ENCODE measurements at places on chromosomes 4 and X.
A peak's percentile ranks its signal among the peaks of the same experiment; 100 is the strongest.

DNA sequence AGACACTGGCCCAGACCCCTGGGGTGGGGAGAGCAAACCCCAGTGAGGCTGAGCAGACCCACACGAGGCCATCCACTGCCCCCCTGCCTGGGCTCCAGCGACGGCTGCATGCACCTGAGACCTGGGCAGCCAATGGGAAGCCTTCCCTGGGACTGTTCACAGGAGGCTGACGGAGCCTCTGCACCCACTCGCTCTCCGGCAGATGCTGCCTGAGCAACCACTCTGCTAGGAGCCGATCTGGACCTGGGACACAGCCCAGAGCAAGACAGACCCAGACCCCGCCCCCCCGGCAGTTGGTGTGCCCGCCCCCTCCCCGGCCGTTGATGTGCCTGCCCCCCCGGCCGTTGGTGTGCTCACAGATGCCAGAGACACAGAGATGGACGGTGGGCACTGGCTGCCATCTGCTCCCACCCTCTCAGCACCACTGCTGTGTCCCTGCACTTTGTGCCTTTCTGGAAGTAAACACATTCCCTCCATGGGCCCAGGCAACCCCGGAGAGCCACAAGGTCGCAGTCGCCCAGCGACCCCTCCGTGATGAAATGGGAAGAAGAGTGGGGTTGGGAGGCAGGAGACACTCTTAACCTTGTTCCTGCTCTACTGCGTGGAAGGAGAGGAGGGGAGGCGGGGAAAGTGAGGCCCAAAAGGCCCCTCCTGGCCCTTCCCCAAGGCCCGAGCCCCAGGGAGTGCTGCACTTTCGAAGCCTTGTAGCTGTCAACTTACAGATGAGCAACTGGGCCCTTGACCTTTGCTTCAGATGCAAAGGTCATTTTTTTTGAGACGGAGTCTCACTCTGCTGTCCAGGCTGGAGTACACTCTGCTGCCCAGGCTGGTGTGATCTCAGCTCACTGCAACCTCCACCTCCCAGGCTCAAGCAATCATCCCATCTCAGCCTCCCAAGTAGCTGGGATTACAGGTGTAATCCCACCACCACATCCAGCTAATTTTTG, 62.0 kb downstream of the ZFYVE28 start:
- DNase-seq = no peak

DNA sequence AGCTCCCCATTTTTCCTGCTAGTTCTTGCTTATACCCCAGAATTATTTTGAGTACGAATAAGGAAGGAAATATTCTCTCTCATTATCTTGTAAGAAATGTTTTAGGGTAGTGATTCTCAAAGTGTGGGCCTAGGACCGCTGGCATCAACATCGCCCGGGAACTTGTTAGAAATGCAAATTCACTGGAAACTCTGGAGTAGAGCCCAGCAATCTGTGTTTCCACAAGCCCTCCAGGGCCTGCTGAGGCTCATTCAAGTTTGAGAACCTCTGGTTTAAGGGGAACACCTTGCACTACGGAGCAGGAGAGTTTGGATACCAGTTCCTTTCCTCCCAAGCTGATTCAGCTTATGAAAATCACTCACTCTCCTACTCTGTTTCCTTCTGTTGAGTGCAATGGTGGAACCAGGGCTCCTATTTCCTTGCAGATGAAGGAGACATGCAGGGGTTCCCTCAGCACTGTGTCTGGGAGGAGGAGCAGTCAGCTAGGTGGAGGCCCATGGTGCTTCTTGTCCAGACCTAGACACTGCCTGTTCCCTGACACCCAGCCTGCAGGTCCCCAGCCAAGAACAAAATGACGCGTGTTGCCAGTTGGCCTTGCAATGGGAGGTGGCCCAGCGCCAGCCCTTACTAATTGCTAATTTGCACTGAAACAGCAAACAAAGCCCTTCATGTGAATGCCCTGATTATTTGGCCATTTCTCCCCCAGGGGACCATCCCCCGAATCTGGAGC, 68.5 kb downstream of the CYTL1 start:
- DNase-seq = no peak

DNA sequence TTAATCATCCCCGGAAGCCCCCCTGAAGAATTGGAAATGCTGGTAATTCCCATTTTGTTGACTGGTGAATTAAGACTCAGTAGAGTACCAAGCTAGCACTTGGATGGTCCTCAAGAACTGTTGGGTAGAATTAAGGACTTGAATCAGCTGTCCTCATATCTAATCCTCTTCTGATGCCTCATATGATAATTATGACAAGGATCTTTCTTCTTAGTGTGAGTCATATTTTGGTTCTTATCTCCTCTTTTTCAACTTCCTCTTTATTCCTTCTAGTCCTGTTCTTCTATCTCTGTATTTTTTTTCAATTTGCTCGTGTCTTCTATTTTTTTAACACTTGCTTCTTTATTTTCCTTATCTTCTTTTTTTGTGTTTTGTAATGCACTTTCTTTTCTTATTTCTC, 206.3 kb upstream of the ANXA3 start:
- DNase-seq = no peak

- DNase-seq = no peak
Observed at GRCh38 chrX:127708155-127708554, 344.0 kb downstream of the ACTRT1 start.

GRCh38 chr4:16721613-16722291, 176.7 kb downstream of the LDB2 start:
- DNase-seq = no peak

DNA sequence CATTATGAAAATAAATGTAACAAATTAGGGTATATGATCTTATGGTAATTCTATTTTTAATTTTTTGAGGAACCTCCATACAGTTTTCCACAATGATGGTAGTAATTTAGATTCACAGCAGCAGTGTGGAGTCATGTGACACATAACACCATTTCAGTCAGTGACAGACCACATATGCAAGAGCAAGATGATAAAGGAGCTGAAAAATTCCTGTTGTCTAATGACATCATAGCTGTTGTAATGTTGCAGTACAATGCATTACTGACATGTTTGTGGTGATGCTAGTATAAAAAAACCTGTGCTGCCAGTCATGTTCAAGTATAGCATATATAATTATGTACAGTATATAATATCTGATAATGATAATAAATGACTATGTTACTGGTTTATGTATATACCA, 28.5 kb downstream of the EMCN start:
- no peak for DNase-seq

DNA sequence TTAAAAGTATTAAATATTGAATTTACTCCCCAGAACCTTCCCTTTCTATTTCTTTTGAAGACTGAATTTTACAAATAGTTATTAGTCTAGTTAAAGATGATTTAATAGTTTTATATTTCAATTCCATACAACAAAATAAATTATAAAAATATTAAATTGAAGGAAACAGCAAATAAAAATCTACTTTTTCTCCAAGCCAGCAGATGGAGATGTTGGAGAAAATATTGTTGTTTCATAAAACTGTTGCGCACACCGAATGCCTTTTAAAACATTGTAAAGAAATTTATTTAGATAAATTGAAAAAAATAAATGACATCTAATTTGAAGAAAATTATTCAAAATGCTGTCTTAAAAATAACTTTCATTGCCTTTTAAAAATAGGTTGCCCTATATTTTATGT, 5.5 kb downstream of the GRIA2 start:
- no peak for DNase-seq

DNA sequence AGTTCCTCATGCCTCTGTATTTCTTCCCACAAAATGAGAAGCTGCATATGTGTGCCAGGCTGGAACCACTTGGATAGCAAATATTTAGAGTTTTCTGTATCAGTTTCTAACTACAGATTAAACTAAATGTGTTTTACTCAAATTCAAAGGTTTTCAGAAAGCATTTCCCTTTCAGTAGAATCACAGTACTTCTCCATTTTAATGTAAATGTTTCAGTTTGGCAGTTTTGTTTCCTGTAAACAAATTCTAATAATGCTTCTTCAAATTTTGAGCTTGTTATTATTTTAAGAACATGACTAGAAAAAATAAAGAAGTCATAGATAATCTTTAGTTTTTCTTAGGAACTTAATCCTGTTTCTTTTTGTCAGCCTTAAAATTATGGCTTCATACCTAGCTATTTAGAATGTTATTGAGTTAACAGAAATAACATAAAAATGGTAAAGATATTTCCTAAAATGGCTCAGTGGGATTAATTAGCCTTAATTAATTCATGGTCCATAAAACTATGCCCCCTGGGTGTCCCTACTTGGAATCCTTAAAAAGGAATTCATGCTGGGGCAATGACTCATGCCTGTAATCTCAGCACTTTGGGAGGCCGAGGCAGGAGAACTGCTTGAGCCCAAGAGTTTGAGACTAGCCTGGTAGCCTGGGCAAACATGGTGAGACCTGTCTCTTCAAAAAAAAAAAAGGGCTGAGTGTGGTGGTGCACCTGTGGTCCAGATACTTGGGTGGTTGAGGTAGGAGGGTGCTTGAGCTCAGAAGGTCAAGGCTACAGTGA, 83.8 kb upstream of the GPR34 start:
- no peak for DNase-seq

GRCh38 chr4:105059337-105059736, 87.3 kb upstream of the TET2 start:
- no peak for DNase-seq

GRCh38 chr4:81786063-81786763, 314.5 kb upstream of the RASGEF1B start:
- DNase-seq = peak; percentile 28

- no peak for DNase-seq
Observed at GRCh38 chr4:186342582-186342981, 76.6 kb downstream of the F11 start.
